ENCODE measurements at places on chromosomes 2 and 18.

- DNase-seq = peak; percentile 52
These were observed at the start of gene DNMT3A for GRCh38 chr2:25341753-25342371. Gene DNMT3A, minus strand, starts transcription at chr2:25341925. Its CDS starts 27,941 bp downstream, at chr2:25313984.

GRCh38 chr2:223270548-223270947 lies 218.6 kb downstream of the KCNE4 start:
- no peak for DNase-seq

GRCh38 chr2:152453129-152453911 lies 118.3 kb downstream of the FMNL2 start:
- no peak for DNase-seq

GRCh38 chr2:65231892-65232477 lies 4.4 kb downstream of the ACTR2 start:
- DNase-seq = peak; percentile 54

DNA sequence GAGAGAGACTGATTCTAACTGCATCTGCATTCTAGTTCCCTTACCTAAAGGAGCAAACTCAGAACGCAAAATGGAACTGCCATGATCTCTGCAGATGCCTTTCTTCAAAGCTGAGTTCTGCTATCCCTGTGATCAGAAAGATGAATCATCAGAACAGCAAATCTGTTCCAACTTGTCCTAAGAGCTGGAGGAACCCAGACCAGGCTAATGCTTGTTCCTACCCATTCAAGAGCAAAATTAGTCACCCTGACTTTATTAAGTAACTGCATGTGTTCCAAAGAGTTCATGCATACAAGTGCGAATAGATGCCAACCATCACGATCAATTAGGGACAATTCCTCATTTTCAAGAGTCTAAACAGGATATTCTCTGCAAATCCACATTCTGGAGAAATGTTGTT lies 46.5 kb downstream of the MBP start:
- DNase-seq = peak; percentile 72

- peak; percentile 67 for DNase-seq
These were observed 194.1 kb downstream of the CLIP4 start for GRCh38 chr2:29309090-29310029.

- peak; percentile 11 for DNase-seq
These were observed 167.4 kb downstream of the TRABD2A start for GRCh38 chr2:84713441-84713840.

DNA sequence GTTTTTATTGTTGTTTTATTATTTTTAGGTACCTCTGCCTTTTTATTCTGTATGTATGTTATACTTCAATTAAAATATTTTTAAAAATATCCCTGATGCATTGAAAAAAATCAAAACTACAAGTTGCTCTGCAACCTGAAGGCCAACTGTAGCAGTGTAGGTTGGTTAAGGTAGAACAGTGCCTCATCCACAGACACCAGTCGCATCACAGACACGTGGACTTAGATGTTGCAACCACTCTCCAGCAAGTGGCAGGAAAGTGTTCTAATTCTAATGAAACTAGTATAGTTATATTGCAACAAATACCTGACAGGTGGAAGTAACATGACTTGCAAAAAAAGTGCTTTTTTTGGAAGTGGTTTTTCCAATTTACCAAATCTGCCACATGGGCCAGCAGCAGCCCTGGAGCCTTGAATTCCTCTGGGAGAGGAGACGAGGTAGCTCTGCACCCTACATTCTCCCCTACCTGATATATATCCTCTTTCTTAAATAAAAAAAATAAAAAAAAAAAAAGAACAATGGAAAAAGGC lies 28.4 kb upstream of the SLC3A1 start:
- DNase-seq = no peak

DNA sequence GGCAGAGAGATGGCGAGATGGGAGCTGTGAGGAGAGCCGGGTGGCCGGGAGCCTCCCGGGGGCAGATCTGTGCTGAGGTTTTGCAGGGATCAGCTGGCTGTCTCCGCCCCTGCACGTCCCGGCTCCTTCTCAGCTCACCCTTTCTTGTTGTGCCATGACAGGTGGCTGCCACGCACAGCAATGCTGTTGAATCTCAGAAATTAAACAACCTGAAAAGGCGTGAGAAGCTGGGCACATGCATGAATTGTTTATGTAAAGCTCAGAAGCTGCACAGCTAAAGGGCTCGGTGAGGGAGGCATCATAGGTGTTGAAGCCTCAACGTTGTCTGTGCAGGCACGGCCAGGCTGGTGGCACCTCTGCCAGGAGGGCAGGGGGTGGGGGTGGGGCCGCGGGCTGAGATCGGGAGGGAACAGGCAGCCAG lies 858 bp upstream of the RTP5 start:
- DNase-seq = no peak

DNA sequence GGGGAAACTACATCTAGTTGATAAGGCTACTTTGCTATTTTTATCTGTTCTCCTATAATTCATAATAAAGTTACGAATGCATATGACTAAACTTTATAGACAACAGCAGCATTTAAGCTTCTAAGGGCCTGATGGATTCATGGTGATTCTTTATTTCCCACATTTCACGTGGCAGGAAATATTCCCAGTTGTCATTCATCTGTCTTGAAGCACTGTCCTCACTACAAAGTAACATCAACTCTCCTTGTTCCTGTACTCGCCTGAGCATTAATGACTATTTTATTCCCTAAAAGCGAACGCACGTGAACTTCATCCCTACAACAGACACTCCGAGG lies 2.6 kb downstream of the SATB2 start:
- no peak for DNase-seq

- peak; percentile 46 for DNase-seq
These were observed 1167.9 kb downstream of the DSC3 start for GRCh38 chr18:29874519-29875098.

GRCh38 chr2:183232161-183232865 lies 108.1 kb downstream of the NUP35 start:
- no peak for DNase-seq

All from M059J (cell line).